ENCODE measurements at places on chromosomes 4 and X.

DNA sequence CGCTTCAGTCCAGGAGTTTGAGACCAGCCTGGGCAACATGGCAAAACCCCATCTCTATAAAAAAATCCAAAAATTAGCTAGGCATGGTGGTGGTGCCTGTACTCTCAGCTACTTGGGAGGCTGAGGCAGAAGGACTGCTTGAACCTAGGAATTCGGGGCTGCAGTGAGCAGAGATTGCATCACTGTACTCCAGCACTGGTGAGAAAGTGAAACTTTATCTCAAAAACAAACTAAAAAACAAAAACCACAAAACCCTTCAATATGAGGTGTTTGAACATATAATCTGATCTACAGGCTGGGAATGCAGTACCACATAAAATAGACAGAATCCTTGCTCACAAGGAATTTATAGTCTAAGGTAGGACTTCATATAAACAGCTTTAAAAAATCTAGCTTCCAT is 103.9 kb downstream of the PDS5A start:
- DNase-seq: peak; percentile 9

GRCh38 chrX:64975491-64975890 is 759 bp downstream of the ZC4H2 start:
- peak; percentile 12 for DNase-seq

DNA sequence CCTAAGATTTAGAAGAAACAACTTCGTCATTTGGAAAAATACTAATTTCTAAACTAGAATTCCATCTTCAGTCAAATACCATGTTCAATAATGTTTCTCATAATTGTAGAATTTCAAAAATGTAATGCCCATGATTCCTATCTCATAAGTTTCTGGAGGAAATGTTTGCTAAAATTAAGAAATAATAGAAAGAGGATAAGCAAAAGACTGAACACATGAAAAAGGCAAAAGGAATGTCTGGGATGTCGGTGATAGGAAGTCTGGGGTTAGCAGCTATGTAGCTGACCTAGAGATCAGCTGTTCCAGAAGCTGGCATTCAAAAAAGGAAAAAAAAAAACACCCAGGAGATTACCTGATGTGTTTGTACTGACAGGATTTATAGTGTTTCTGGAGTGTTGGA is 18.9 kb upstream of the PCDH10 start:
- DNase-seq: no peak

DNA sequence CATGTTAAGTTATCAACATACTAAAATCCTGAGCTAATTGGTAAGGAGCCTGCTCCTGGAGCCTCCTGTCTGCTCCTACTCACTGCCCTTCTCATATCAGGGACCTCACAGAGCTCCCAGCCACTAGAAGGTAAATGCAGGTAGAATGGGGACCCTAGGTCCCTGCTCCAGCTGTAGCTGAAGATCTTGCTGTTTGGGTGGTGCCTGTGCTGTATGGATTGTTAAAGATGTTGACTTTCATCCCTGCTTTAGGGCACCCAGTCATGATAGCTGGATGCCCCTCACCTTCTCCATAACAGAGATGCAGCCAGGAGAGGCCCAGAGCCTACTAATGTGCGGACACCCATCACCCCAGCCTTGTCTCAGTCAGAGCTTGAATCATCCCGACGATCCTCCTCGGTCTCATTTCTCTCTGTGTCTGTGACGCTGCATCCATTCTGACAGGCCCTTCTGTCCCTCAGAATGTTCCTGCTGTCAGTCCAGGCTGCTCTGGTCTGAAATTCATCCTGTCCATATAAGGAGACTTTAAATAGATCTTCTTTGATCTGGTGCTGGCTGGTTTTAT is 341.7 kb upstream of the GATB start:
- no peak for DNase-seq

DNA sequence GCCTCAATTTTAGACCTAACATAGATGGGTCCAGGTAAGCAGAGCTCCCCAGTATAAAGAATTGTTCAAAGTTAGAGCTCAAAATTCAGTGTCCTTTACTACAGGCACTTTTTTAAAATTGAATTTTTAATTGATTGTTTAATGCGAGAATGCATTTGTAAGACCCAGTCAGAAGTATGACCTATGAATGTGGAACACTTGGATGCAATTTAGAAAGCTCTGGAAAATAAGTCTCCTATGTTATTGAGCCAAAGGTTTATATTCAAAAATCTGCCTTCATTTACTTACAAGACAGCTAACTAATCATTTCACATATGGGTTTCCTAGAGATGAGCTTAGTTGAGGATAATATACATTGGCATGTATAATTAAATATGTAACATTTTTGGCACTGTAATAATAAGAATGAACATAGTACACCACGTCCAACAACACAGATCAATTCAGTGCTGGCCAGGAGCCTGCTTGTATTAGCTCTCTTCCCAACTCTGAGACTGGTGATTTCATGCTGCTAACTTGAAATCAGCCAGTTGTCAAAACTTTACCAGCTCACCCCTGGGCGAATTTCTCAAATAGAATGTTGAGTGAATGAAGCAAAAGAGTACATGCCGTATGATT is 197.2 kb upstream of the NPY2R start:
- DNase-seq: no peak

GRCh38 chrX:140821280-140821679 is 111.7 kb downstream of the LINC00632 start:
- no peak for DNase-seq

DNA sequence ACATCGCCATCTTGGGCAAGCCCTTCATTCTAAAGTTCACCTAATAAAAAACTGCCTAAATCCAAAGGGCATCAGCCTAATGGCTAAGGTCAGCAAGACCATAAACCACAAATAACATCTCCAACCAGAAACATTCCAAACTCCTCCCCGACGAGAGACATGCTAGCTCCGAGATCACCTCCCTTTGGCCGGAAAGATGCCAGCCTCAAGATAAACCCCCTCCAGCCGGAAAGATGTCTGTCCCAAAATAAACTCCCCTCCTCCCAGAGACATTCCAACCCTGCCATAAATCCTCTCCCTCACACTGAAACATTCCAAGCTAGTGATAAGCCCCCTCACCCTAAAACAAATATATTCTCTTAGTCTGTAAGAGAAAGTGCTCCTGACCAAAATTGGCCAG is 13.3 kb upstream of the DYNLT3 start:
- no peak for DNase-seq

GRCh38 chr4:76998251-76998901 is 48.8 kb downstream of the SEPTIN11 start:
- DNase-seq: peak; percentile 52

- DNase-seq: no peak
These were observed 8.1 kb upstream of the TBC1D1 start for GRCh38 chr4:37882665-37883296.

- peak; percentile 56 for DNase-seq
These were observed 201.9 kb upstream of the AGTR2 start for GRCh38 chrX:115968436-115969252.

DNA sequence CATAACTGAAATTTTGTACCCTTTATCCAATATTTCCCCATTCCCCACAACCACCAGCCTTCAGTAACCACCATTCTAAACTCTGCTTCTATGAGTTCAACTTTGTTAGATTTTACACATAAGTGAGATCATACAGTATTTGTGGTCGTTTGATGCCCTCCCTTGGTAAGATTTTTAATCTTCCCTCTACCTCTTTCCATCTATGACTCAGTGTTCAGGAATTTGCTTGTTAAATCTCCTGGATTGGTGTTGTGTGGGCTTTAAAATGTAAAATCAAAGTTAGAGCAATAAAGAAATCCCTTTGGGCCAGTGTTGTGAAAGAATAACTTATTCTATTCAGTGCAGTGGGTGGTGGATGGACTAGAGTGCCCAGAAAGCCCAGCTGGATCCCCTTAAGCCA is 37.4 kb downstream of the SLC16A2 start:
- peak; percentile 77 for DNase-seq

DNA sequence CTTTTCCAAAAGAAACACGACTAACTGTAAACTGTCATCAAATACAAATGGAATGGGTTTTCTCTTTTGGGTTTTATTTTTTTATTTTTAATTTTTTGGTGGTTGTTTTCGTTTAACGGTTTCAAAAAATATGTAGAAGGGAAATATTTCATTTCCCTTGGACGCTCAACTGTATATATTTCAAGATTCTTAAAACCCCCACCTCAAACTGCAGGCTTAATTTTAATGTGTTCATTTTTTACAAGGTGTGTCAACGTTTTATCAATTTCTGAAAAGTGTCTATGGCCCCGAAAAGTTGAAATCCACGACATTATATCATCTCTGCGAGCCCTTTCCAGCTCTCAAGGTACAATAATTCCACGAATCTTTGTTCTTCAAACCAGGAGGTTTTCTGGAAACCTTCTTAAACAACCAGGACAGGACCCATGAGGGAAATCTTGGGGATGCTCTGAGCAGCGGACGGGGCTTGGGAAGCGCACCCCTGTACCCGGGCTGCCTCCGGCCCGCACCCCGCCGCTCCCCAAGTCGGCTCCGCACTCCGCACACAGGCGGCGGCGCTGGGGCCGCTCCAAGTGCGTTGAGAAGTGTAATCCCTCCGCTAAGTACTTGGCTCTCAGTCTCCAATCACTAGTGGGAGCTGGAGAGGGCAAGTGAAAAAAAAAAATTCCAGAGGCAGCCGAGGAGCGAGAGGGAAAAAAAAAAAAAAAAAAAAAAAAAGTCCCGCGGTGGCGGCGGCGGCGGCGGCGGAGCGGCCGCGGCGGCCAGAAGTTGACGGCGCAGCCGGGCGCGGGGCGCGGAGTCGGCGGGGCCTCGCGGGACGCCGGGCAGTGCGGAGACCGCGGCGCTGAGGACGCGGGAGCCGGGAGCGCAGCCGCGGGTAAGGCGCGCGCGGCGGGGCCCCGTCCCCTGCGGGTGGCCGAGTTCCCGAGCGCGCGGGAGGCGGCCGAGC is at the start of gene BMPR1B:
Gene BMPR1B, plus strand, starts transcription at position 764 of the 949 bp plus-strand sequence. CDS start 346,470 bp downstream, outside the sequence.
- DNase-seq: peak; percentile 66

- no peak for DNase-seq
These were observed 411.6 kb downstream of the STIM2 start for GRCh38 chr4:27272217-27272616.

GRCh38 chrX:73916931-73917667 is 354.1 kb downstream of the CHIC1 start:
- DNase-seq: peak; percentile 86

- DNase-seq: no peak
These were observed 2.3 kb upstream of the NHSL2 start for GRCh38 chrX:71908387-71908786.

DNA sequence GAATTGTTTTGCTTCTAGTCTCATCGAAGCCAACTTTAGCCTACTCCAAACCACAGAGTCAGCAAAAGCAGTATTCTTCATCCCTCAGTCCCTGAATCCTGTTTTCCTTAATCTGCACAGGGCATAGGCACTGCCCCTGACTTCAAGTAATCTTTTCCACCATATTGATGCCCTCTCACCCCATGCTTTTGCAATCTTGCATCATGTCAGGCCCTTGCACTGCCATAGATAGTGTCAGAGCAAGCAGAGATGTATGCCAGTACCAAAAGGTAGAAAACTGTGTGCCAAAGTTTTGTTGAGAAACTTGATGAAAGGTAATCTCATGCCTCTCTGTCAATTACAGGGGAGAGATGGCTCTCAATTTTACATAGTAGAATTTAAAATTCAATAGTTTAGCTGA is 131.1 kb downstream of the CFAP299 start:
- no peak for DNase-seq

GRCh38 chrX:138718941-138719340 is 7.4 kb upstream of the FGF13 start:
- no peak for DNase-seq

- peak; percentile 71 for DNase-seq
These were observed 428.9 kb upstream of the GNPDA2 start for GRCh38 chr4:45155081-45155777.

GRCh38 chrX:40100141-40100536 is 2.4 kb upstream of the BCOR start:
- no peak for DNase-seq

- DNase-seq: no peak
These were observed 62.8 kb downstream of the FAM193A start for GRCh38 chr4:2599304-2599654.

DNA sequence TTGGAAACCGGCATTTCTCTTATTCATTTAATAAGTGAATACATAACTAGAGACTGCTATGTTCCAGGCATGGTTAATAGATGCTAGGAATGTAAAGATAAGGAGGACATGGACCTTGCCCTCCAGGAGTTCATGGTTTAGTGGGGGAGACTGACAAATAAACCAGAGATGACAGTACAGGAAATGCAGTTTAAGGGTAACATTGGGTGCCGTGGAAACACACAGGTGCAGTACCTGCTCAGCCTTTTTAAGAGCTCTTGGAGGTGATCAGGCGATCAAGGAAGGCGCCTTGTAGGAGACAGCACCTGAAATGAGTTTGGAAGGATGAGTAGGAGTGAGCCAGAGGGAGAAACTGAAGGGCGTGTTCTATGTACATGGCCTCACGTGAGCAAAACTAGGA is 145.8 kb downstream of the AASDH start:
- DNase-seq: no peak

GRCh38 chr4:1794809-1795298 is 1.8 kb downstream of the FGFR3 start:
- no peak for DNase-seq

DNA sequence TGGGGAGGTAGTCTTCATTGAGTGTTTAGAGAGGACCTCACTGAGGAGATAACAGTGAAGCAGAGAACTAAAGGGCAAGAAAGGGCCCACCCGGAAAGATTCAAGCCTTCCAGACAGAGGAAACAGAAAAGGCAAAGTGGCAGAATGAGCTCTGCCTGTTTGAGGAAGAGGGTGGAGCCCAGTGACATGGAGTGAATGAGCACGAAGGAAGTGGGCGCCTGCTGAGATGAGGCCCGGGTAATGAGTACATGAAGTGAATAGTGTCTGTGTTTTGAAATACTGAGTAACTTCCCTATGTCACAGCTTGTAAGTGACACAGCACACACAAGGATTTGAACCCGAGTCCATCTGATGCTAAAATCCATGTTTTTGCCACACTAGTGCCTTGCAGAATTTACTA is 32.5 kb upstream of the TLR2 start:
- peak; percentile 56 for DNase-seq

DNA sequence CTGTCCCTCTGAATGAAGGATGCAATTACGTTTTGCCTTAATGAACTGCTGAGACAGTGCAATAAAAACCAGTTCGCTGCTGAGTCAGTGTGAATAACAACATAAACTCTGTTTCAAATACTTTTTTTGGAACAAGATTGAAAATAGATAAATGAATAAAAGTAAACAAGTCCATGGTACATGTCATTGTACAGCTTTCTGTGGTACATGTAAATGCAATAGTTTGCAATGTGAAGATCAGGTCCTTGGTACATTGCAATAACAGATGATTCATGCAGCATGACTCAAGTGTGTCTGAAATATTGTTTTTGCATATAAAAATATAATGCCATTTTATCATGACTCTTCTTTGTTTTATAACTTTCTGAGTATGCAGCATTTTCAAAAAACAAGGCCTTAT is 193.4 kb upstream of the PACRGL start:
- peak; percentile 88 for DNase-seq

DNA sequence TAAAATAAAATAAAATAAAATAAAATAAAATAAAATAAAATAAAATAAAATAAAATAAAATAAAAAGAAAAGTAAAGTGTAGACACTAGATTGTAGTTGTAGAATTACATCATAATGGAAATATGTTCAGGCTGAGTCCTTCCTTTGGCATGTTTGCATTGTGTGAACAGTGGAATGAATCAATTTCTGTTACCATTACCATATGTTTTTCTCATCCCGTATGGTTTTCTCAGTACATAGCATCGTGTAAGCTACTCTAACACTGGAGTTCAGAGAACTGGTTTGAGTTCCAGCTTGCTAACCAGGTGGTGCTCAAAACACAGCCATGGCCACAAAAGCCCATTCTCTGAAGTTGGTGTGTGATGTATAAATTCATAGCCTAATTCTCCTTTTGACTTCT is 45.9 kb downstream of the USP11 start:
- DNase-seq: peak; percentile 63

Data from fibroblast of mammary gland (primary cell).